ENCODE measurements at places on chromosomes 2 and 18. TPM values are rescaled to one million over a fixed set of nuclear protein-coding genes. Genes with fewer than 3 reads are reported as not detected.

FBXO48 gene
- total RNA-seq = 4.5 TPM

OTOF gene
- 0.45 TPM for total RNA-seq

EN1 gene
- total RNA-seq = not detected

CFC1B gene
- not detected for total RNA-seq

CYS1 gene
- total RNA-seq = not detected

GKN1 gene
- not detected for total RNA-seq

ARHGAP25 gene
- total RNA-seq = 123 TPM

RNU2-63P gene
- total RNA-seq = not detected

TLK1 gene
- 112 TPM for total RNA-seq

LYG1 gene
- 1.7 TPM for total RNA-seq

RUFY4 gene
- 0.18 TPM for total RNA-seq

LTBP1 gene
- 0.50 TPM for total RNA-seq

PER2 gene
- total RNA-seq = 13.0 TPM

MYL12B gene
- total RNA-seq = 216 TPM

WNT6 gene
- 0.20 TPM for total RNA-seq

M1AP gene
- not detected for total RNA-seq

ACMSD gene
- not detected for total RNA-seq

CDCA7 gene
- total RNA-seq = 5.6 TPM

PRKD3 gene
- 37.8 TPM for total RNA-seq

REV1 gene
- 48.0 TPM for total RNA-seq

DNAJB2 gene
- total RNA-seq = 89.9 TPM

CFAP221 gene
- total RNA-seq = not detected

PIKFYVE gene
- 38.6 TPM for total RNA-seq

RAB17 gene
- not detected for total RNA-seq

CGREF1 gene
- 0.21 TPM for total RNA-seq

SIX3 gene
- total RNA-seq = not detected

CRYGC gene
- total RNA-seq = not detected

ASIC4 gene
- not detected for total RNA-seq

VAPA gene
- total RNA-seq = 157 TPM

DTYMK gene
- total RNA-seq = 11.6 TPM

LRATD1 gene
- 0.06 TPM for total RNA-seq

E2F6 gene
- 9.5 TPM for total RNA-seq

BCS1L gene
- total RNA-seq = 61.9 TPM

SH3RF3 gene
- 1.8 TPM for total RNA-seq

SPRED2 gene
- 1.2 TPM for total RNA-seq

NEUROD1 gene
- total RNA-seq = not detected

DYSF gene
- 1.9 TPM for total RNA-seq

CCDC68 gene
- total RNA-seq = not detected

GBX2 gene
- not detected for total RNA-seq

MYCN gene
- total RNA-seq = 1.5 TPM

SP5 gene
- not detected for total RNA-seq

MFSD2B gene
- total RNA-seq = 0.29 TPM

TMEM247 gene
- not detected for total RNA-seq

MROH2A gene
- total RNA-seq = not detected
